Kidney tubule cell (primary cell): ENCODE measurements at places on chromosomes 11 and 22.

GRCh38 chr11:3817181-3817800 is 8.9 kb downstream of the PGAP2 start:
- no peak for DNase-seq

DNA sequence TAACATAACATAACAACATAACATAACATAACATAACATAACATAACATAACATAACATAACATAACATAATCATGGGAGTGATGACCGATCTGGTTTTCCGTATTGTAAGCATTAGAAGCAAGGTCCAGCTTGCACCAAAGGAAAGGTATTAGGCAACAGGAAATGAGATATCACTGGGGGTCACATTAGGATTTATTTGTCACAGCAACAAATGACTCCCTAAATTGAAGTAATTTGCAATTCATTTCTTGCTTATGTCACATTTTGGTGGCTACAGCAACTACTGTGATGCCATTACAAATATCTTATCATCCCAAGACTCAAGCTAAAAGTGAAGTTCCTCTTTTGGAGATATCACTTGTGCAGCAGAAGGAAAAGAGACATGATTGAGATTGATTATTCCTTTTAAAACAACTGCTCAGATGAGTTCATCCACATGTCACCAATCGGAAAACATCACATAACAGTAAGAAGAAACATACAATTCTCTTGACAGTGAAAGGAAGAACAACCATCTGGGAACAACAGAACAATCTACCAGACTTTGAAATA is 1331.1 kb upstream of the RAG2 start:
- DNase-seq: no peak

DNA sequence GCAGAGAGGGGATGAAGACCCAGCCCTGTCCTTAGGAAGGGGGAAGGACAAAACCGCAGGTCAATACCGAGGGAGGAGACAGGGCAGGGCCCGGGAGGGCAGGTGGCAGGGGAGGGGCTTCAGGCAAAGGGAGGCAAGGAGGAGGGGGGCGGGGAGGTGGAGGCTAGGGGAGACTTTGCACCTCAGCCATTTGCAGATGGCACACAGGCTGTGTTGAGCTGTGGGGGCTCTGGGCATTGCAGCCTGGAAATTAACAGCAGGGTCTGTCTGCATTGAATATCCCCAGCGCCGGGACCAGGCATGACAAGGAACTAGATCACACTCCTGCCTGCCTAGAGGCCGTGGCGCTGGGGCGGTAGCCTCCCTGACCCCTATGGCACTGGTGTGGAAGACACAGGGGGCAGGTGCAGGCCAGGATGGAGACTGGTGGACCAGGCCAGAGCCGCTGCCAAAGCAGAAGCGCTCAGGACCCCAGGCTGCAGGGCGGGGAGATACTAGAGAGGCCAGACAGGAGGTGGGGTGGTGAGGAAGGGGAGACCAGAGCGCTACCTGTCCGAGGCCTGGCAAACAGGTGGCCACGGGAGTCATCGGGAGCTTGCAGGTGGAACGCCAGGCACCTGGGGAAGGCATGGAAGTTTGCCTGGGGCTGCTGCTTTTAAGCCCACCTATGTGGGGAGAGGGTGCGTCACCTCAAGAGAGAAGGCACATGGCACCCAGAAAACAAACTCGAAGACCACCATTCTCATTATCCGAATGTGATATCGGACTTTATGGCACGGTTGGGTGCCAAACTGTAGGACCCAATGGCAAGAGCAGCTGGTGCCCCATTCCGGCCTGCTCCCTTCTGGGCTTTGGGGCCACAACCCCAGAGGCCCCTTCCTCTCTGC is 11.5 kb downstream of the CBX6 start:
- no peak for DNase-seq

DNA sequence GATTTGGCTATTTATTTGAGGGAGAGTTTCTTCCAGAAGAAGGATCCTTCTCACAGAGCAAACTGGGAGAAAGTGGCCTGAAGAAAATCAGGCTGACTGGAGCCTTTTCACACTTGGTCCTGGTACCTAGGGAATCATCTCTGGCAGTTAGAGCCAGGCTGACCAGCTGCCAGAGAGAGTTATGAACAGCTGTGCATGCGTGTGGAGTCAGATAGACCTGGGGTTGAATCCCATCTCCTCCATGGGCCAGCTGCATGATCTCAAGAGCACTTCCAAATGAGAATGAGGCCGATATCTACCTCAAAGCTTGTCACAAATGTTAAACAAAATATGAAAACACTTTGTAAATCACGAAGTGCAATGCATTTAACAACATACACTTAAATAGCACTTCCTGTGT is 390.0 kb downstream of the TENM4 start:
- DNase-seq: no peak

DNA sequence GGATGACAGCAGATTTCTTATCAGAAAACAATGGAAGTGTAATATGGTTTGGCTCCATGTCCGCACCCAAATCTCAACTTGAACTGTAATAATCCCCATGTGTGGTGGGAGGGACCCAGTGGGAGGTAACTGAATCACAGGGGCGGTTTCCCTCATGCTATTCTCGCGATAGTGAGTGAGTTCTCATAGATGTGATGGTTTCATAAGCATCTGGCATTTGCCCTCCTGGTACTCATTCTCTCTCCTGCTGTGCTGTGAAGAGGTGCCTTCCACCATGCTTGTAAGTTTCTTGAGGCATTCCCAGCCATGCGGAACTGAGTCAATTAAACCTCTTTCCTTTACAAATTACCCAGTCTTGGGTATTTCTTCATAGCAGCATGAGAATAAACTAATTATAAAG is 81.0 kb upstream of the SCUBE2 start:
- peak; percentile 46 for DNase-seq

- DNase-seq: peak; percentile 5
Measured at GRCh38 chr22:37137903-37138665, 11.6 kb downstream of the IL2RB start.

GRCh38 chr11:35494957-35495490 is 30.4 kb downstream of the PAMR1 start:
- no peak for DNase-seq

GRCh38 chr11:88489030-88489429 is 151.5 kb upstream of the CTSC start:
- no peak for DNase-seq

DNA sequence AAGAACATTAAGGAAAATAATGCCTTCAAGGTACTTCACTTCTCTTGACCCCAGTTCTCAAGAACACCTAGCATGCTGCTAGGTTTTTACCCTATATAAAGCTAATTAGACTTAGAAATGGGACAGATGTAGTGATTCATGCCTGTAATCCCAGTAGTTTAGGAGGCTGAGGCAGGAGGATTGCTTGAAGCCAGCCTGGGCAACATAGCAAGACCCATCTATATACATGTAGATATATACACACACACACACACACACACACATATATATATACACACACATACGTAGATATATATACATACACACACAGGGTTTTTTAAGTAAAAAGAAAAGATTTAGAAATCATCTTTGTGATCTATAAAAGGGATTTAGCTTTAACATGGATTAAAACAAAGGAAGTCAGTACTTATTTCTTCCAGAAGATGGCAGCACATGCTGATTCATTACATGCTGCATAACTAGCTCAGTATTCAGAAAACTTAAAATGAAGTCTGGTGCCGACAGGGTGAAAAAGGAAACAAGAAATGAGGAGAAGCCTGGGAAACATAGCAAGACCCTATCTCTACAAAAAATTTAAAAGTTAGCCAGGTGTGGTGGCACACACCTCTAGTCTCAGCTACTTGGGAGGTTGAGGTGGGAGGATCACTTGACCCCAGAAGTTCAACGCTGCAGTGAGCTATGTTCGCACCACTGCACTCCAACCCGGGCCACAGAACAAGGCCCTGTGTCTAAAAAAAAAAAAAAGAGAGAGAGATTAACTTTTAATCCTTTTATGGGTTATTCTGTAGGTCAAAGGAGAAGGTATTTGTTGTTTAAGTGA is 28.5 kb upstream of the RBX1 start:
- DNase-seq: peak; percentile 68

GRCh38 chr11:94665116-94665659 is 98.0 kb downstream of the PIWIL4 start:
- peak; percentile 43 for DNase-seq

- DNase-seq: peak; percentile 38
Measured at GRCh38 chr11:120471131-120471530, 40.4 kb upstream of the GRIK4 start.

DNA sequence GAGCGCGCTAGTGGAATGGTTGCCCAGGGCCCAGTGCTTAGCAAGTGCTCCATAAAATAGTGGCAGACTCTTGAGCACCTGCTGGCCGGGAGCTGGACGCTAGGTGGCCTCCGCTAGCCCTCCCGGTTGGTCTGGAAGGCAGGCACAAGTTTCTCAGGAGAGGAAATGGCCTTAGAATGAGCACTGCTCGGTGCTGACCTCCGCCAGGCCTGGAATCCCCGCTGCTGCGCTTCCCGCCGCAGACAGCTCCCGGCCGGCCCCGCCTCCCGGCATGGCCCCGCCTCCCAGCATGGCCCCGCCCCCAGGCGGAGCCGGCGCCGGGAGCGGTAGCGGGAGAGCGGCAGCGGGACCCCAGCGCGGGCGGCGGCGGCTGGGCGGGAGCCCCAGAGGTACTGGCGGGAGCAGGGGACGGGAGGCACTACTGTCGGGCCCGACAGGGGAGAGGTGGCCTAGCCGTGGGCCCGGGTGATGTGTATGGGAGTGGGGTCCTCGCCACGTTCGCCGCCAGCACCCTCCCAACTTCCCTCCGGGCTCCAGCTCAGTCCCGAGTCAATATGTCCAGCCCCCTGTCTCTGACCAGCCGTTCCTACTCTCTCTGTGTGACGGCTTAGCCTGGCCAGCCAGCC is at the start of gene SIPA1:
Gene SIPA1, plus strand, starts transcription at position 308 of the 626 bp plus-strand sequence. CDS start 2,821 bp downstream, outside the sequence.
- DNase-seq: peak; percentile 95

DNA sequence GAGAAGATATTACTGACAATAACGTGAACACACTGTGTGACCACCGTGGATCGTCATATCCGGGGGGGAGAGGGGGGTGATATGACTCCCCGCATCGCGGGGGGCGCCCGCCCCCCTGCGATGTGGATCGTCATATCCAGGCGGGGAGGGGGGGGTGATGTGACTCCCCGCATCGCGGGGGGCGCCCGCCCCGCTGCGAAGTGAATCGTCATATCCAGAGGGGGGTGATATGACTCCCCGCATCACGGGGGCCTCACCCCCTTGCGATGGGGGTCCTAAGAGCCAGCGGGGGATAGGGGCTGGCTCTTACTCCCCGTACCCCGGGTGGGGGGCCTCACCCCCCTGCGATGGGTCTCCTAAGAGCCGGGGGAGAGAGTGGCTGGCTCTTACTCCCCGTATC is 19.9 kb downstream of the UNC93B1 start:
- no peak for DNase-seq

GRCh38 chr11:23836981-23837380 is 659.9 kb upstream of the LUZP2 start:
- DNase-seq: no peak

- peak; percentile 98 for DNase-seq
Measured at GRCh38 chr11:67354075-67355022, 1.0 kb upstream of the POLD4 start.

- no peak for DNase-seq
Measured at GRCh38 chr22:35409783-35410662, 10.1 kb downstream of the MCM5 start.

- no peak for DNase-seq
Measured at GRCh38 chr11:113105592-113105991, 144.4 kb downstream of the NCAM1 start.

GRCh38 chr11:61358566-61358965 is 3.1 kb downstream of the CYB561A3 start:
- no peak for DNase-seq

DNA sequence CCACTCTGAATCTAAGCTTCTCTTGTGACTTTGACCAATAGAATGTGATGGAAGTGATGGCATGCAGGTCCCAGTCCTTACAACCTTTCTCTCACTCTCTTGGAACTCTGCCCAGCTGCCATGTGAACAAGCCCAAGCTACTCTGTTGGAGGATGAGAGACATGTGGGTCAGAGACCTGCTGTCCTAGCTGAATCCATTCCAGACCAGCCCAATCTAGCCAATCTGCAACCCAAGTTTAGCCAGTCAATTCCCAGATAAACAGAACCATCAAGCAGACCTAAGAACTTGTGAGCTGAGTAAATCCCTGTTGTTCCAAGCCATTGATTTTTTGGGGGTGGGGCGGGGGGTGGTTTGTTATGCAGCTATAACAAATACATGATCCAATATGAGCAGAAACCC is 69.2 kb upstream of the GRK3 start:
- peak; percentile 64 for DNase-seq

- no peak for DNase-seq
Measured at GRCh38 chr22:48047722-48048500, 1285.5 kb downstream of the TBC1D22A start.

GRCh38 chr11:33362051-33362910 is 105.1 kb downstream of the HIPK3 start:
- peak; percentile 67 for DNase-seq

GRCh38 chr11:83694191-83694910 is 408.2 kb upstream of the CCDC90B start:
- DNase-seq: no peak

- no peak for DNase-seq
Measured at GRCh38 chr11:36033936-36034335, 90.1 kb downstream of the LDLRAD3 start.

- no peak for DNase-seq
Measured at GRCh38 chr11:10625982-10626311, 57.5 kb upstream of the LYVE1 start.

DNA sequence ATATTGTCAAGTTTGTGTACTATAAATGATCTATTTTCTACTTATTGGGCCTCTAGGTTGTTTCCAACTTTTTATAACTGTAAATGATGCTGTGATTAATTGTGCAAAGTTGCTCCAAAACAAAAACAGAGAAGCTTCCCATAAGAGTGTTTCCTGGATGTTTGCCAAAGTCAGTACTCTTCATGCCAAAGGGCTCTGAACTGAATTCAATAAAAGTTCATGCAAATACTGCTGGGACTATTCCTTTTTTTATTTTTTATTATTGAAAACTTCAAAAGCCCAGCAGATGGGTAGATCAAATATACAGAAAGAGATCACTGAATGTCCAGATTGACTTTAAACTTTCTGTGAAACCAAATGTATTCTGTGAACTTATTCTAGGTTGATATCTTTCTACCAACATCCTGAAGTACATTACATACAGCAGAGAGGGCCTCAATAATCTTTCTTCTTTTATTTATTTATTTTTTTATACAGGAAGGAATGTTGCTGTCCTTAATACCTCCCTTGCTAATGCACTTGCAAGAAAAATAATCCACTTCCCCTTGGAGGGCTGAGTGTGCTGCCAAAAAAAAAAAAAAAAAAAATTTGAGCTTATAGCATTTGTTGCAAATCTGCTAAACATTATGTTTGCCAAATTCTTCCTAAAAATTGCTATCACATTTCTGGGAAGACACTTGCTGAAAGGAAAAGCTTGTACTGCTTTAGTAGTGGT is 53.0 kb downstream of the CTSC start:
- no peak for DNase-seq

GRCh38 chr22:17343766-17344165 is 25.5 kb upstream of the CECR2 start:
- DNase-seq: no peak

DNA sequence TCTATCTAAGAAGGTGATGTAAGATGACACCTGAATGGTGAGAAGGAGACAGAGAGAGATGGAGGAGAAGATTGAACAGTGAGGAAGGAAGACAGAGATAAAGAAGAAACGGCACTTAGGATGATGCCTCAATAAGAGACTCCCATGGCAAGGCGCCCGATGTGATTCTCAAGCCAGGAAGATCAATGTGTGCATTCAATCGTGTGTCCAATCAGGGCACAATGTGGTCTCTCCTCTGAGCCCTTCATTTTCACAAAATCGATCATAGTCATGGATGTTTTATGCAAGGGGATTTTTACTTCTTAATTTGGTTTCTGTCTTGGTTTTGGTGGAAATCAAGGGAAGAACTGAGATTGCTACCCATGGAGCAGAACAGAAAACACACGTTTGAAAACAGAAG is 19.9 kb upstream of the TMPRSS13 start:
- no peak for DNase-seq
